ENCODE measurements at places on chromosomes 2 and 18.

GRCh38 chr2:130824492-130825061 is 12.1 kb upstream of the ARHGEF4 start:
- peak; percentile 61 for DNase-seq

DNA sequence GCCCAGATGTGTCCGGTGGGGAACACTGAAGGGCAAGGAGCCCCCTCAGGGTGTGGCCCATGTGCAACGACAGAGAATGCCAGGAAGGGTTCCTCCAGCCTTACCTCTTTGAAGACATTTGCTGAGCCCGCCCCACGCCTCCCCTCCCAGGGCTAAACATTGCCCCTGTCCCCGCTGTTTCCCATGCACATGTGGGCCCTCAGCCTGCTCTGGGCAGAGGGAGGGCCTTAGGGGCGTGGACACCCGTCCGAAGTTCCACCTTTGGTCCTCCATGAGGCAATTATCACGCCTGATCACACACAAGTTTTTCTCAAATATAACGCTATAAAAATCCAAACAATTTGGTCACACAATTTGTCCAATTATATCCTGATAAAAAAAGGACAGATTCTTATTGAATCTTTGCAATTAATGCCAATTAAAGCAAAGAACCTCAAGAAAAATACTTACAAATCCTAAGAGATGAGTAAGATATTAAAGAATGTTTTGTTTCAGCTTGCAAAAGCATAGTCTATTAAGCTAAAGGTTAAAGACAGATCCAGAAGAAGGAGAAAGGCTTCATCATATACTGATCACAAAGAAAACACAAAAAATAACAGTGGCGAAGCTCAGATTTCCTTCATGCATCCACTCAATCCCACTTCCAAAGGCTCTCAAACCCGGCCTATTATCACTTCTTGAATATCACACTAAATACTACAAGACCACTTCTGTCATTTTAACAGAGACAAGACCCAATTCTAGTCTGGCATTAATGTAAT is 55.2 kb upstream of the LDLRAD4 start:
- no peak for DNase-seq

GRCh38 chr2:180314086-180314485 is 307.0 kb upstream of the CWC22 start:
- DNase-seq: no peak

- DNase-seq: no peak
Observed at GRCh38 chr2:222180619-222181018, 118.2 kb downstream of the PAX3 start.

GRCh38 chr2:95018861-95019550 is 6.5 kb upstream of the MAL start:
- no peak for DNase-seq

- DNase-seq: no peak
Observed at GRCh38 chr2:215466097-215466909, 30.4 kb upstream of the FN1 start.

DNA sequence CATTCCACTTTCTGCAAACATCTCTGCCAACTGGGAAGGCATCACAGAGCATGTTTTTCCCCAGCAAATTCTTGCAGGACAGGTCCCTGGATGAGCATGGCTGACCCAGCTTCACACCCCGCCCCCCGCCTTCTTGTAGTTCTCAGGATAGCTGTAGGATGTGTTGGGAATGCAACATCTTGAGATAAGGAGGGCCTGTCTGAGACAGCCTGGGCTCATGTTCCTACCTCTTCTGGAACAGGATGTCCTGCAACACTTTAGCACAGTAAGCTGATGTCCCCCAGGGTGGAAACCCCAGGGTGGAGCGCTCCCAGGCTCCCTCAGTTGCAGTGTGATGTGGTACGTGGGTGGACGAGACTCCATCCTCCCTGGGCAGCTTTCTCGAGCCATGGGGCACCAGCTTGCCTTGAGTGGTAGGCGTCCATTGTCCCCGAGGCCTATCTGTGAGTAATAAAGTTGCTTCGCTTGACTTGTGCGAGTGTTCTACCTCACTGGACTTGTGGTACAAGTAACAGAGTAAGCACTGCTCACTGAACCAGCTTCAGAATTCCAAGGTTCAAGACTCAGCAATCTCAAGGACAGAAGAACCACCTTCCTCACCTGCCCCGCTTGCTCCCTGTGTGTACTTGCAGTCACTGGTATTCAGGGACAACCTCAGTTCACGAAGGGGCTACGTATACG is 48.6 kb downstream of the EMX1 start:
- DNase-seq: no peak

- no peak for DNase-seq
Observed at GRCh38 chr2:236664136-236664535, 94.5 kb downstream of the ACKR3 start.

DNA sequence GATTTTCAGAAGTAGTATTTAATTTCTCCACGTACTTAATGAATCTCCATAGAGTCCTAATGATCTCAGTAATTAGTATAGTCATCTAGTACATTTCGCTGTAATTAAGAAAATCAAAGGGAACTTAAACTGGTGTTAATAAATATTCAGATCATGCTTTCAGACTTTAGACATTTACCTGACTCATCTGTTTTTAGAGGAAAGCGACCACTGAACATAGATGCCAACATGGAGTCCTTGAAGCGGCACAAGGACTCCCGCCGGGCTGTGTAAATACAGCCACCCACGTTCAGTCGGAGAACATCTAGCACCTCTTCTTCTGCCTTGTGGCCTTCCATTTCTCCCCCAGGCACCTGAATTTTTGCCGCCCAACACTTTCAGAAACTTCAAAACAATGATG is 3.2 kb downstream of the KCTD18 start:
- no peak for DNase-seq

DNA sequence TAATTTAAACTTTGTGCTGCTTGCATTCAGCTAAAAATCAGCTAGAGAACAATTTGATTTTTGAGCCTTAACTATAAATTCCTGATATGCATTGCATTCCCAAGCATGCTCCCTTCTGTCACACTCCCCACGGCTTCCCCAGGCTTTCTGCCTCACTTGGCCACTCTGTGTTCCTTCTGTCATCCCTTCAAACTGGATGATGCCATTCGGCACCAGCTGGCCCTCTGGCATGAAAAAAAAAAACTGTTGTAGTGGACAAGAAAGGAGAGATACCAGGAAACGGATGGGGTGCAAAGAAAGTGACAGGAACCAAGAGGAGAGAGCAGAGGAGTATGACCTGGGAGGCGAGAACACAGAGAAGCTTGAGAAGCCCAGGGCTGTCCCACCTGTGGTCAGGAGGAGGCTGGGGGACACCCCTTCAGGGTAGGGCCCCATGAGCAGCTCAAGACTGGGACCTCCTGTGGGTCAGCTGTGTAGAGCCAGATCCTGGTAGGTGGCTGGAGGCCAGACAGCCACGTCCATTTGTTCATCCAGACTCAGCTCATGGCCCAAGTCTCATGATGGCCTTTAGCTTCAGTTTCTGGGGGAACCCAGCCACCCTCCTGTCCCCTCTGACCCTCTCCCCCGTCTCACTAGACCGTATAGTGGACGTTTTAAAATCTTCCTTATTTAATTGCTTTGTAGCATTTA is 211.8 kb downstream of the GBX2 start:
- DNase-seq: no peak

- no peak for DNase-seq
Observed at GRCh38 chr2:5985536-5986385, 293.6 kb downstream of the SOX11 start.

GRCh38 chr2:3725458-3726250 is 22.3 kb downstream of the DCDC2C start:
- DNase-seq: no peak

DNA sequence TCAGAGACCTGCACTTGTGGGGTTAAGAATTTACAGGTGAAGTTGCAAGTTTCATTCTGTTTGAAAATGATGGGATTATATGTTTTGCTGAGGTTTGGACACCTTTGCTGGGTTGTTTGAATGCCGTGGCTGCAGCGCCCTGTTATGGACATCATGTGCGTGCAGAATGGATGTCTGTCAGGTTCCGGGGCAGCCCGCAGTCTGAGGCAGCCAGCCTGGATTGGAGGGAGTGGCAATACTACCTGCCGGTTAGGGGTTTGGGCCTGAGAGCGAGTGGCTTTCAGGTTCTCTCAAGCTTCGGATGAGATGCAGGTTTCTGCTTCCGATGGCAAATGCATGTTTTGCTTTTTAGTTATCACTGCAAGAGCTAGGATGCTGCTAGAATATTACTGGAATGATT is 1.1 kb downstream of the CASP8 start:
- peak; percentile 46 for DNase-seq

DNA sequence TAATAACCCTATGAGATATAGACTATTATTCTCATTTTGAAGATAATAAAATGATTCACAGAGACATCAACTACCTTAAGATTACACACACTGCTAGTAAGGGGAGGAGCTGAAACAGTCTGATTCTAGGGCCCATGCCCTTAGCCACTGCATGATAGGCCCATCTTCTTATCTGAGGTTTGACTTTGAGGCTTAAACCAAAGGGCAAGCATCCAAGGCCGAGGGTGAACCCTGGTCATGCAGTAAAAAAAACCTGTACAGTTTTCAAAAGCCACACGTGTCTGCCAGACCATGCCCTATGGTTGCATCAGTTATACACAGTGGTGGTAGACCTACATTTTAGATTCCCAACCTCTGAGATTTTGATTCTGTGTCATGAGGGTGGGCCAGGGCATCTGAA is 44.8 kb downstream of the POLE4 start:
- no peak for DNase-seq

DNA sequence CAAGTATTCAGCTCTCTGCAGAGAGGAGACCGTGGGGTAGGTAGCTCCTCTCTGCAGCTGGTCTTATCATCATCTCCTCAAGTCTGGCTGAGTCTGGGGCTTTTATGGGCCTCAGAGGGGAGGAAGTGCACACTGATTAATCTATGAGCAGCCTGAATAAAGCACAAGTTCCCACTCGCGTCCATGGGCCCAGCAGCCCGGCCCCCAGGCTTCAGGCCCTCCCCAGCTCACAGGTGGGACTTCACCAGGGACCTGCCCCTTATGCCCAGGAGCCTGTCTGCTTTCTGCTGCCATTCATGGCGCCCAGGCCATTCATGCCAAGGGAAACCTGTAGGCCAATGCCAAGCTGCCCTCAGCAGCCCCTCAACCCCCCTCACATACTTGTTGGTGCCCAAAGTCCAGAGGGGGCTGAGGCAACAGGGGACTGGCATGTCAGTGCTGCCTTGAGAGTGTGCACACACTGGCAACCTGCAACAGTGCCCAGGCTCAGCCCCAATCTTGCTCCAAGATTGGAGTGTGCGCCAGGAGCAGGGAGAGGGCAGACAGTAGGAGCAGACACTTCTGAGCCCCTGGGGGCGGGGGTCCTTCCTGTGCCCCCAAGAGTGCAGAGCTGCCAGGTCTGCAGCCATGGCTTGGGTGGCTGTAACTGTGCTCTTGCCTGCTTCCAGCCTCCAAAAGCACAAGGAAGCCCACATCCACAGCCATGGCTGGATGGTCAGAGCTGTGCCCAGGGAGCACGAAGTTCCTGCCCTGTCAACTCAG is 375.6 kb upstream of the VWC2L start:
- DNase-seq: no peak

DNA sequence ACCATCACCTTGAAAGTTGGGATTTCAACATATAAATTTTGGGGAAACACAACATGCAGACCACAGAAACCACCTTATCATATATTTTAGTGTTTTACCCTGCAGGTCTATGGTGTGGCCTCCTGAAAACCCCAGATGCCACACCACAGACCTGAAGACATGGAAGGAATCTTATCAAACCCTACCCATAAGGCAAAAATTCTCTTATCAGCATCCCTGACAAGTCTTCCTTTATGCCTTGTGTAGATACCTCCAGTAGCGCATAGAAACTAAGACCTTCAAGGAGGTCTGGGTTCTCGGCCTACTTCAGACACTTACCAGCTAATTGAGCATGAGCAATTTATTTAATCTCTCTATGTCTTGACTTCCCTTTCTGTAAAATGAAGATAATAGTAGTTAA is 59.1 kb upstream of the SLC14A2 start:
- no peak for DNase-seq

GRCh38 chr2:100194951-100195350 is 52.6 kb upstream of the AFF3 start:
- no peak for DNase-seq

DNA sequence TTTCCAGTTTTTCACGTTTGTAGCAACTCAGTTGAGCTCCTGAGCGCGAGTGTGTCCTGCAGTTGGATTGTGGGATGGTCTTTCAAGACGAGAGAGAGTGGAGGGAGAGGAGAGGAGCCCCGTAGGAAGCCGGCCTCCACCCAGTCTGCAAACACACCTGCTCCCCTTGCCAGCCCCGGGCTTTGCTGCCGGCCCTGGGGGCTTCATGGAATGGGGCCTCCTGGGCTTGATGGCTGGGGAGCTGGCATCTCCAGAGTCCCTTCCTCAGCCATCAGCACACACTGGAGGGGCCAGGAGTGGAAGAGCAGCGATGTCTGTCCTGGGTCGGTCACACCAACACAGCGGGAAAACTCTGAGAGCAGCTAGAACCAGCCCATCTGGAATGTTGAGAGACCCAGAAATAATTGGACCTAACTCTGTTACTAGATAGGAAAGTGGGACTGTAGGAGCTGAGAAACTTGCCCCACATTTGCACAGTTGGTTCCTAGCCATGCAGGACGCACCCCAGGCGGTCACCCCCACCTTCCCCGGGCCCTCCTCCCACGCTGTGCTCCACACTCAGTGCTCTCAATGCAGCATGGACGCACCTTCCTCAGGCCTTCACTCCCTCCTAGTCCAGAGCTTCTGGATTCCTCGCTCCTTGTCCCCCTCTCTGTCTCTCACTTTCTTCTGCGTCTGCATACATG is 69.6 kb downstream of the PTGR3 start:
- DNase-seq: no peak

- DNase-seq: no peak
Observed at GRCh38 chr2:136386046-136386445, 268.1 kb upstream of the CXCR4 start.

DNA sequence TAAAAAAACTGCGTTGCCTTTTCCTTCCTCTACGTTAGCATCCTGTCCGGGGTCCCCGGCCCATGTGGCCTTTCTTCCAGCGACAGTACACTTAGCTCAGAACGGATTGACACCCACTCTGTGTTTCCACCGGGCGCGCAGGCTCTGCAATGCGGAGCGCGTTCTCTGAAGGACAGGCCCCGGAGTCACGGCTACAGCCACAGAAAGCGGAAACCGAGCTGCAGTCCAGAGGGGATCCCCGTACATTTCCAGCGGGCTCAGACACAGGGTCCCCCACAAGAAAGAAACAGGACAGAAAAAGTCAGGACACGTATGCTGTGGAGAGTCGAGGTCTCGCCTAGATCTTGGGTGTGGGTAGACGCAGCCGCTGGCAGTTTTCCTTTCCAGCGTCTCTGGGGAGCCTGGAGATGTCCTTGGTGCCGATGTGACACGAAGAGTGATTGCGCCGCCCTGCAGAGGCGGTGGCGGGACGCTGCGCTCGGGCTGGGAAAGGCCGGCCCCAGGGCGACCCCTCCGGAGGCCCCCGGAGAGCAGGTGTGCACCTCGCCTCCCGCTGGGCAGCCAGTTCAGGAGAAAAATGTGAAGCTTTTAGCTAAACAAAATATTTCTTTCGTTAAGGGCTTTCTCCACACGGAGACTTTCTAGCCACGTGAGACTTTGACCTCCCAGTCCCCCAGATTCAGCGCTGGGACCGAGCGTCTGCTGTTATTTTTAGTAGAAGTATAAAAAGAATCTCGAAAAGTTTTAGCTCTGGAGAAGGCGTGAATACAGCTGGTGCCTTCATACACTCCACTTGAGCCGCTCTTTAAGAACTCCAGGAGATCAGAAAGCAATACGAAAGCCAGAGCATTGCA is 1.3 kb upstream of the ACKR3 start:
- peak; percentile 18 for DNase-seq

- no peak for DNase-seq
Observed at GRCh38 chr18:58727776-58728500, 56.7 kb downstream of the MALT1 start.

- no peak for DNase-seq
Observed at GRCh38 chr2:127864877-127865276, 6.9 kb upstream of the POLR2D start.

- no peak for DNase-seq
Observed at GRCh38 chr18:57754577-57755338, 48.4 kb downstream of the ATP8B1 start.
